ENCODE measurements at places on chromosomes 11 and 22.

DNA sequence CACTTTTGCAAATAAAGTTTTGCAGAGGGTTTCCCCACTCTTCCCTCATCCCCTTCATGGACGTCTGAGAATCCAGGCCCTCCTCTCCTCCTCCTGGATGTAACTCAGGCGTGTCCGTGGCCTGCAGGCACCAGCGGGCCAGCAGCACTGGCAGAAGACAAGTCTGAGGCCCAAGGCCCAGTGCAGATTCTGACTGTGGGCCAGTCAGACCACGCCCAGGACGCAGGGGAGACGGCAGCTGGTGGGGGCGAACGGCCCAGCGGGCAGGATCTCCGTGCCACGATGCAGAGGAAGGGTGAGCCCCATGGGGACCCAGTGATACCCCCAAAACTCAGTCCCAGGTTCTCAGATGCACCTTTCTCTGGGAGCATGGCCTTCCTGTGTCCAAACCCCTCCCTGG, 14.4 kb downstream of the TUB start:
- DNase-seq: no peak

GRCh38 chr22:37375801-37376200, 51.5 kb downstream of the ELFN2 start:
- DNase-seq: no peak

DNA sequence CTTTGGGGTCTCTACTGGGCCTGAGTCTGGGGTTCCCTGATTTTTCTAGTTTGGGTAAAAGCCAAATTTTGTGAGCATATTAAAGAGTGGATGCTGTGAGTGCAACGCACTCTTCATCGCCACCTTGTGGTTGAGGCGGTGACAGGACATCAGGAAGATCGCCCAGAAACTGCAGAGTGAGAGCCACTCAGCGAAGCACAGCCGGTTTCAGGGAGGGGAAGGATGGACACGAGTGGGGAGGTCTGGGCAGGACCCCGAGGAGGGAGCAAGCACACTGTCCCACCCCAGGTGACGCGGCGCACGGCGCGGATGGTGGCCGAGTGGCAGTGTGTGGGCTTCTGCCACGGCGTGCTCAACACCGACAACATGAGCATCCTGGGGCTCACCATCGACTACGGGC, 9.1 kb downstream of the SELENOO start:
- peak; percentile 63 for DNase-seq

DNA sequence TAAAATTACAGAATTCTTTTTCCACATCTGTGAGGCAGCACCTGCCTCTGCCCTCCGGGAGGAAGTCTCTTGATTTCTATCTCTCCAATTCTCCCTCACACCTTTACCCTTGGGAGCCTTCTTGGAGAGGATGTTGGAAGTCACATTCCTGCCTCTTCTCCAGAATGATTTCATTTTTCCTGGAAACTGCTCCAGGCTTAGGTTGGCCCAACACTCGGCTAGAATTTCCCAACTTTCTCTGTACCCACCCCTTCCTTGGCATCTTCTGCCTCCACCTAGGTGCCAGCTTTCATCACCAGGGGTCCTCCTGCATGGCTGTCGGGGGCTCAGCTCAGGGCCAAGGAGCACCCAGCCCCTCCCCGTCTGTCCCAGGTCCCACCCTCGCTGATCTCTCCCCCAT, 43.2 kb downstream of the SLCO2B1 start:
- DNase-seq: no peak

GRCh38 chr22:40175611-40176244, 2.0 kb upstream of the TNRC6B start:
- DNase-seq: peak; percentile 45

DNA sequence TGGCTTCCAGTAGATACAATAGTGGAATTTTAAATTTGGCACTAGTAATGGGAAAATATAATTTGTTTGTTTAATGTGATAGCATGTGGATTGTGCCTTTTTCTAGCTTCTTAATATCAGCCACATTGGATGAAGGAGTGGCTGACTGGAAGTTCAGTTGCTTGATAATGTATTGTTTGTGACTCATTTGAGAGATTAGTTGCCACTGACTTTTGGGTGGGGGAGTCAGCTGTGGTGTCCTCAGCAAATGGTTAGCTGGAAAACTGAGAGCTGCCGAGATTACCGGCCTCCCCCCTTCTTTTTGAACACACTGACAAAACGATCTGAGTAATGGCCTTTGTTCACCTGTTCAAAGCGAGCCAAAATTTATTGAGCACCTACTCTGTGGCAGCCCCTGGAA, 5.5 kb downstream of the JAM3 start:
- DNase-seq: no peak

- no peak for DNase-seq
These were observed 1.3 kb upstream of the SBF2 start for GRCh38 chr11:10295064-10295901.

- no peak for DNase-seq
These were observed 266.7 kb upstream of the CTSC start for GRCh38 chr11:88604260-88604659.

DNA sequence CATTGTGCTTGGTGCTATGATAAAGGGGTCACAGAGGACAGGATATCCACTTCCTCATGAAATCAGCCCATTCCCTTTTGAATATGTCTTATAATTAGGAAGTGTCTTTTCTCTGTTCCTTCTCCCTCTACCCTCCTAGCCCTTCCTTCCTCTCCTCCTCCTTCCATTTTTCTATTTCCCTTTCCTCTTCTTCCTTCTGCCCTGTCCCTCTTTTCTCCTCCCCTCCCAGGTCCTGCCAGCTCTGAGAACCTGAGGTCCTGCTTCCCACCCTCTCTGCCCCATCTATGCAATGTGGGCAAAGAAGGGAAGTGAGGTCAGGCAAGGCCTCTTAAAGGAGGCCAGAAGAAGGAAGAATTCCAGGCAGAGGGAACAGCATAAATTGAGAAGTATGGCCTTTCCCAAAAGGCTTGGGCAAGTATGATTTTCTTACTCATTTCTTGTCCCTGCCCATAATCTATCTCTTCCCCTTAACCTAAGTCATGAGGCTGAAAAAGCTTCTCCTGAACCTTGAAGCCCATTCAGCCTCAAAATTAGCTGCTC, 7.7 kb upstream of the UBASH3B start:
- no peak for DNase-seq

DNA sequence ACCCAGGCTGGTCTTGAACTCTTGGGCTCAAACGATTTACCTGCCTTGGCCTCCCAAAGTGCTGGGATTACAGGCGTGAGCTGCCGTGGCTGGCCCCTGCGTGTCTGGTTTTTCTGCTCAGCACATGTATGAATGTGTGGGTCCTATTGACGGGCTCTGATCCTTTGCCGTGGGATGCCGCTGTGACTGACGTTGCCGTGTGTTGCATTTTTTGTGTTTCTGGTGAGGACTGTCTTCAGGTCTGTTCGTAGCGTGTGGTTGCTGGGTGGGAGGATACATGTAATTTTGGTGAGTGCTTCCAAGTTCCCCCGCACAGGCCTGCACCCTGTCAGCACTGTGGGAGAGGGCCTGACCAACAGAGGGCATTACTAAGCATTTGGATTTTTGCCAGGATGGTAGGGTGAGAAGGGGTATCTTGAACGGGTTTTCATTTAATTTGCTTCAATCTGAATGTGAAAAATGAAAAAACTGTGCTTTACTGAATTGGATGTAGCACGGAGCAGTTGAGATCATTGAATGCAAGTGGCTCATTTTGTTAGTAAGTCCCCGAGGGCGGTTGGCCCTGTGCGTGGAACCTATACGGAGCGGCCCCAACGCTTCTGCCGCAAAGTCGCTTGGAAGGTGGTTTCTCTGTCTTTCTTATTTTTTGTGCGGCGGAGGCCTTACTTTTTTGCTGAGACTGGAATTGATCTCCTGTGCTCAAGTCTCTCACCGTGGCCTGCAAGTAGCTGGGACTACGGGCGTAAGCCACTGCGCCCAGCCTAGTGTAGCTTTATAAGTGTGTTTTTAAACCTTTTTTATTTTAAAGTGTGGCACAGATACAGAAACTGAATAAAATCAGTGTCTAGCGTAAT, 8.2 kb downstream of the ZBED4 start:
- DNase-seq: no peak

DNA sequence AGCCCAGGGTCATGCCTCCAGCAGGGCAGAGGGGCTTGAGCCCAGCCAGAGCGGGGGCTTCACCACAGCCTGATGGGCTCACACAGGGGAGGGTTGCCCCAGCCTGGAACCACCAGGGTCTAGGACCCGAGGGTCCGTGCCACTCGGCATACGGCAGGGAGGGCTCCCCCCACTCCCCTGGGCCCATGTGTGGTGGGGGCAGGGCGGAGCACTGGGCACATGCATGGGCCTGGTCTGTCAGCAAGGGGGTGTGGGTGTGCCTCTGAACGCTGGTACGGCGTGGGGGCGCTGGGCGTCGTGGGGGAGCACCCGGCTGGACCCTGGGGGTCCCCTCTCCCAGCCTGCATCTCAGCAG, 29.3 kb downstream of the MOB2 start:
- DNase-seq: no peak

DNA sequence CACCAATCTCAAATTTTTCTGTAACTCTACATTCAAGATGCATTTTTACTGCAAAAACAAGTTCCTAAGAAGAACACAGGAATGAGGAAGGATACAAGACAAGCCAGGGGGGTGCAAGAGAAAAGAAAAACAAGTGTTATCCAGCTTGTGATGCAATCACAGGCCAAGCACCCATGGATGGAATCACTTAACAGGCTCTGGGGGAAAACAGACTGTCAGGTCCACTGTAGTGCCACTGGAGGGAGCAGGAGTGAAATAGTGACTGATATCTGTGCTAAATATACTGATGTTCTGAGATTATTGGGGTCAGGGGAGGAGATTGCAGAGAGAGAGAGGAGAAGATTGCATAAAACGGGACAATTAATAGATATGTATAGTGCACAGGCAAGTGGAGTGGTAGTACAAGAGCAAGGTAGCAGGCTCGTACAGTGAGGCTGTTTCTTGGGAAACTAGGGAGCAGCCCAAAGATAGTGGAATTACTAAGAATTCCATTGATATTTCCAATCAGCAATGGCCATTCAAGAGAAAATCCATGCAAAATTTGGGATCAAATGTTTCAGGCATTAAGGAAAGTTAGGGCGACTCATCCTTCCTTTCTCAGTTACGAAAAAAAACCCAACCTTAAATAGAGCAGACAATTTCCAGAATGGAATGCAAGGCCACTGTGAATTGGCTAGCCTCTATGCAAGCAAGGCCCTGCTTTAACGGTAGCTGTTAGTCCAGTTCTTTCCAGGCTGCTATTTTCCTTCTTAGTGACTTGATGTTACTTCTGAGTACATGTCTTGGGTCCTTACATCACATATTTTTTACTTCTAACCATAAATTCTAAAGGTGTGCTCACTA, 52.2 kb upstream of the CEP126 start:
- no peak for DNase-seq

GRCh38 chr22:20292108-20292507, 24.0 kb upstream of the RTN4R start:
- DNase-seq: no peak

GRCh38 chr11:119175493-119176077, 7.1 kb downstream of the NLRX1 start:
- DNase-seq: no peak

DNA sequence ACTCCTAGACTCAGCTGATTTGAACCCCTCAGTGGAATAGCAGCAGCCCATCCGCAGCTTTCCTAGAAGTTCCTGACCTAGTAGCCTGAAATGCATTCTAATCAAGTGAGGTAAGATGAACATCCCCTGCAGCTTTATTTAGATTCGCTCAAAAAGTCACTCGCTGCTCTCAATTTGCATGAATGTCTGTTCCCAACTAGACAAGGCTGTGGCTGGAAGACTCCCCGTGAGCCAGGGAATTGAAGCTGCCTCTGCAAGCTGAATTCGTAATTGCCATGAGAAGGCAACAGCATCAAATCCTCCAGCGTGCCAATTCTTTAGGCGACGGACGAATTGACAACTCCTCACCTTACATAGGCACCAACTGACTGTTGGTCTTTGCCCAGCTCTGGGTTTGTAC, 17.1 kb upstream of the SCN3B start:
- no peak for DNase-seq

- no peak for DNase-seq
These were observed 36.3 kb upstream of the SHISAL1 start for GRCh38 chr22:44348971-44349560.

- no peak for DNase-seq
These were observed 12.5 kb upstream of the MGAT3 start for GRCh38 chr22:39444247-39444800.

DNA sequence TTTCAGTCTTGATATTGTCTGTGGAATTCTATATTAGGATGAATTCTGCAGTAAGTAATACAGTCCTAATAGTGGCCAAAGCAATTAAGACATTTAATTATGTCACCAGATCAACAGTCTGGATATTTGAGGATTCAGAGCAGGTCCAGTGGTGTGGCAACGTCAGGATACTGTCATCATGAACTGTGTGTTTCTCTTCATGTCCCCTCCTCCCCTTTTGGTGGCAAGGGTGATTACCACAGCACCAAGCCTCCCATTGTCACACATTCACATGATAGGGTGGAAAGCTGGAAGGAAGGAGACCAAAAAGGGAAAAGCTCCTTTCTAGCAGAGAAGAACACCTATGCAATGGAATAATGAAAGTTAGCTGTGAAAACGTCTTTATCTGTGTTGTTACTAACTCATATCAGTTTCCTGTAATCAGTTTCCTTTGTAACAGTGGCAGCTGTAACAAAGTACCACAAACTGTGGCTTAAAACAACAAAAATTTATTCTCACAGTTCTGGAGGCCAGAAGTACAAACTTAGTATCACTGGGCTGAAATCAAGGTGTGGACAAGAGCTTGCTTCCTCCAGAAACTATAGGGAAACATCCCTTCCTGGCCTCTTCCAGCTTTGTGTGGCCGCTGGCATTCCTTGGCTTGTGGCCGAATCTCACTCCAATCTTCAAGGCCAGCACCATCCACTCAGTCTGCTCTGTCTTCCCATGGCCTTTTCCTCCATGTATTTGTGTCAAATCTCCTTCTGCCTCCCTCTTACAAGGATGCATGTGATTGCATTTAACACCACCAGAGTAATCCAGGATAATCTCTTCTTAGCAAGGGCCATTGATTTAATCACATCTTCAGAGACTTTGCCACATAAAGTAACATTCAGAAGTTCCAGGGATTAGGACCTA, 6.5 kb upstream of the RBM14 start:
- no peak for DNase-seq

GRCh38 chr11:102111011-102111786, 952 bp downstream of the YAP1 start:
- peak; percentile 91 for DNase-seq

DNA sequence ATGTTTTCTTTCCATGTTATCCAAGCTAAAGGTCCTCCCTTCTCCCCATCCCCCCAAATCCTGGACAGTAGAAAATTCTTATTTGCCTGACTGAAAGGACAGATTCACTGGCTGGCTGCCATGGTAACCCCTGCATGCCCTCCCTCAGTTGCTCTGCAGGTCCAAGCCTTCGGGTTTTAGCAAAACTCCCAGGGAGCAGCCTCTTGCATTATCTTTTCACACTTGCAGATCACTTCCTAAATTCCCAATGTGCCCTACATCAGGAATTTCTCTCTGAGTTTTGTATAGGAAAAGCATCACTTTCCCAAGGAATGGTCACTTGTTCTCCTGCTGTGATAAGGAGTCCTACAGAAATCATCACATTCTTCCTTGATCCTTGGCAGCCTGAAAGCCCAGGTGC, 75.0 kb upstream of the TENM4 start:
- DNase-seq: no peak
